Inflammatory macrophage (primary cell): ENCODE measurements at places on chromosomes 13 and 19.
A peak's percentile ranks its signal among the peaks of the same experiment; 100 is the strongest.

DNA sequence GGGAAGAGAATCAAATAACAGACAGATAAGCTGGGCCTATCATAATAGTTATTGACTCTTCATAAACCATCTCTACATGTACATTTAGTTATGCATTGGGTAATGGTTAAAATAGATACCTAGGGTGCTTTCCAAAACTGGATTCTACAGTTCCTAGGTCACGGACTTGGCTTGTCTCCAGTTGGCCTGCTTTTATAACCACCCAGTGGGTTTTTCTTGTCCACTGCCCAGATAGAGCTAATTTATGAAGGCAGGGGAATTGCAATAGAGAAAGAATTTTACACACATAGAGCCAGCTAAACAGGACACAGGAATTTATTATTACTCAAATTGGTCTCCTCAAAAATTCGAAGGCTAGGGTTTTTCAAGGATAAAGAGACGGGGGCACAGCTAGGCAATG, 97.3 kb downstream of the FAM216B start:
- DNase-seq: no peak

DNA sequence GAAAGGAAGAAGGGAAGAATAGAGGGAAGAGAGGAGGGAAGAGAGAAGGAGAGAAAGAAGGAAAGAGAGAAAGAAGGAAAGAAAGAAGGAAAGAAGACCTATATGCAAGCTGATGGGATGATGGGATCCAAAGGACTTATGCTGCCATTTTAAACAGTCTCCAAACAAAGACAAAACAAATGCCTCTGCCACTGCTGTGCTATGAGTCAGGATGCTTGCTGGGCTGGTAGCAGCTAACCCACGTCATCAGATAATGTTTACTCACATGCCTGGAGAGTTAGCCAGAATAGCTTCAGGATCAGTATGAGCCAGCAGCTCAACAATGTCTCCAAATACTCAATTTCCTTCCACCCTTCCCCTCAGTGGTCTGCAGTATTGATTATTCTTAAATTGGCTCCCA, 12.0 kb upstream of the ZNF274 start:
- DNase-seq: no peak

DNA sequence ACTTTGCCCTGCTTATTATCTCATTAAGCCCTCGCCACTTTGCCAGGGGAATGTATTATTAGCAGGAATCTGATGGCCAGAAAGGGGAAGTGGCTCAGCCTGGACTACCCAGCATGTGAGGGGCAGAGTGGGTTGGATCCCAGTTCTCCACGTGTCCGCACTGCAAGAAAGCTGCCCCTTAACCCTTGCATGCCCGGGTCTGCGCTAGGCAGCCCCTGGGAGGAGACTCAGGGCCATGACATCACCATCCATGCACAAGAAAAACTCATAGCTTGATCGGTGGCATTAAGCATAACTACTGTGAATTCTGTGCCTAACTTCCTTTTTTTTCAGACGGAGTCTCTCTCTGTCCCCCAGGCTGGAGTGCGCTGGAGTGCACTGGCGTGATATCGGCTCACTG, 8.9 kb downstream of the CACNG8 start:
- peak; percentile 83 for DNase-seq

GRCh38 chr19:16378291-16378889, 53.8 kb downstream of the KLF2 start:
- DNase-seq: no peak

- no peak for DNase-seq
Observed at GRCh38 chr13:51068501-51068900, 42.6 kb downstream of the C13orf42 start.

- no peak for DNase-seq
Observed at GRCh38 chr13:28093881-28094280, 6.5 kb downstream of the FLT3 start.

DNA sequence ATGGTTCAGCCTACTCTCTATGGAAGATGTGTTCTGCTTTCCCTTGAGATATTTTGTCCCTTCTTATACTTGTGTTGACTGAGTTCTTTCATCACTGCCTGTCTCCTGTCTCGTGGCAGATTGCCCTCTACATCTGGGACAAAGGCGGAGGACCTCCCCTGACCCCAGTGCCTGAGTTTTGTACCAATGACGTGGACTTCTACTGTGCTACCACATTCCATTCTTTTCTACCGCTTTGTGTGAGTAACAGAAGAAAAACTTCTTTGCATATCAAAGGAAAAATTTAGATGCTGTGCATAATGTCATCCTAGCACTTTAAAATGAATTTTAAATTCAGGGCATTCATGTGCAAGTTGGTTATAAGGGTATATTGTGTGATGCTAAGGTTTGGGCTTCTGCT, 74.6 kb downstream of the B3GLCT start:
- DNase-seq: no peak

DNA sequence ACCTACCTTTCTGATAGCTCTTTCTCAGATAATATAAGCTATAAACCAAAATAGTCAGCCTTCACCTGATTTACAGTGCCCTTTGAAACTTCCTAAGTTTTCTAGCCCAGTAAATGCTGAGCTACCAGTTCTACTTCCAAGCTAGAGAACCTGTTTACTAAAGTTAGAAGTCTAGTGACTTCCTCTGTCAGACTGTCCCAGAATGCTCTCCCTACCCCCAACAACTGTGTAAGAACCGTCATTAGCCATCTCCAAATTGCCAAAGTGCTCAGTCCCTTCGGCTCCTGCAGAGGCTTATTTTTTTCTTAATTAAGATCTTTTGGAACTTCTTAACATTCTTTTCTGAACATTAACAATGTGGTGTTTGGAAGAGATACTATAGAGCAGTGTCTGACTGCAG, 3.2 kb upstream of the ABCC4 start:
- DNase-seq: no peak
